ENCODE measurements at places on chromosomes 4 and X.

DNA sequence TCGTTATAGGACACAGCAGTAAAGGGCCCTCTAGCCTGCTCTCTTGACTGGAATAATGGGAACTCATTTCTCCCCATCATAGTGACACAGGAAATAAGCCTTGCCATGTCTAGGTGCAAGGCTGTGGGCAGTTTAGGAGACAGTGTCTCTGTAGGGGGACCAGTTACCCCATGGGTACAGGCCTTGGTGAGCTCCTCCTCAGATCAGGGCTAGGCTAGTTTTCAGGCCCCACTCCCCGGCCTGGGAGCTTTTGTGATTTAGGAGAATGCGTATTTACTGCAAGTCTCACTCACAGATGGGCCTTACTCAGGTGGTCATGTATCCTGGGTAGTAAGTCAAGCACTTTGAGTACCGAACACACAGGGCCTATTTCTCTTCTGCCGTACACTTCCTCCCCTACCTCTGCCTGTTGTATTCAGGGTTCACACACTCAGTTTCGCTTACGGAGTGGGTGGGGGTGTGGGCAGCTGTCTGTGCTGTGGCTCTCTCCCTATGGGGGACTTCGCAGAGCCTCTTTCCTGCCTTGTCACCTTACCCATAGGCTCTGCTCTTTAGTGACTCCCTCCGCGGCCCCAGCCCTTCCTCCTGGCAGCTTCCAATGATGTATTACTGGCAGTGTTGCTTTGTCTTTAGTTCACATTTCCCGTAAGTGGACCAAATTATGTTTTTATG lies 34.2 kb downstream of the FAM193A start:
- DNase-seq, result no peak

- DNase-seq, result no peak
These were observed 7.2 kb downstream of the TBC1D14 start for GRCh38 chr4:6916587-6917460.

- no peak for DNase-seq
These were observed 76.1 kb upstream of the PNPLA4 start for GRCh38 chrX:8003147-8003883.

DNA sequence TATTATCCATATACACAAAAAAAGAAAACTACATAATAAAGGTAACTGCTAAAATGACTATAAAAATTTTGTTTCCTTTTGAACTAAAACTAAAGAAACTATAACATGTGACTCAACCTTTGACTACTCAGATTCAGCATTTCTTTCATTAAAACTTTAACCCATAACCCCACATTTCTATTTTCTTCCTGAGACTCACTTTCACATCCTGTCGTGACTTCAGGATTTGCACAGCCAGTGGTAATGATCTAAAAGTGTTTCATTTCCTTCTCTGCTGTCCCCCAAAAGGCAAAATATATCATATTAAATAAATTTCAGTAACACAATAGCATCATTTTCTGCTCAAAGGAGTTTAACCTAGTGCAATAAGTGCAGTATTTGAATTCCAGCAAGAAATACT lies 1022.4 kb upstream of the DIAPH2 start:
- DNase-seq, result no peak

GRCh38 chrX:109840585-109840984 lies 107.5 kb upstream of the ACSL4 start:
- peak; percentile 75 for DNase-seq

GRCh38 chr4:184748251-184748652 lies 14.4 kb upstream of the CENPU start:
- no peak for DNase-seq

GRCh38 chrX:149374751-149375150 lies 130.4 kb downstream of the IDS start:
- DNase-seq, result no peak

GRCh38 chr4:76302826-76303438 lies 3.6 kb upstream of the STBD1 start:
- no peak for DNase-seq

GRCh38 chr4:54169176-54169575 lies 59.9 kb upstream of the PDGFRA start:
- DNase-seq, result peak; percentile 44

- no peak for DNase-seq
These were observed 51.2 kb downstream of the NR3C2 start for GRCh38 chr4:148391056-148391455.

DNA sequence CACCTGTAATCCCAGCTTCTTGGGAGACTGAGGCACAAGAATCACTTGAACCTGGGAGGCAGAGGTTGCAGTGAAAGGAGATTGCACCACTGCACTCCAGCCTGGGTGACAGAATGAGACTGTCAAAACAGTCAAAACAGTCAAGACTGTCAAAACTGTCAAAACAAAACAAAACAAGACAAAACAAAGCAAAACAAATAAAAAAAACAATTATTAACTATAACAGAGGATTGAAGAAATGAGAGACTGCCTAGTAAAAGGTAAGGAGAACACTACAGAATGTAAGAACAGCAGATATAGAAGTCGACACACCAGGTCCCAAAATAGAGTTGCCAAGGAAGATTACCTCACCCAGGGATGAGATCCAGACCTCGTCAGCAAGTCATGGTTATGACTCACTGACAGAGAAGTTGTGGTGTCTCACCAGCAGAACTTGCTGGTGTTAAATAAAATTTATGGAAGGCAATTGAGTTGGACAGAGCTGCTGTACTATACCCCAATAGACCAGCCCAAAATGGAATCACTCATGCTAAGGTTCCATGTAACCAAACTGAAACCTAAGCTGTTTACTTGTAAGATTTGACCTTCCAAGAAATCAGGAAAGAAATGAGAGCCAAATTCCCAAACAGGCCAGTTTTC lies 32.1 kb upstream of the GK start:
- peak; percentile 82 for DNase-seq

- no peak for DNase-seq
These were observed 329.3 kb upstream of the RPS6KA3 start for GRCh38 chrX:20595928-20596575.

GRCh38 chrX:10577853-10578252 lies 42.5 kb downstream of the MID1 start:
- DNase-seq, result no peak

GRCh38 chr4:168815379-168816345 lies 194.4 kb downstream of the CBR4 start:
- no peak for DNase-seq

- DNase-seq, result no peak
These were observed 99.4 kb upstream of the NDP start for GRCh38 chrX:44072631-44073030.

DNA sequence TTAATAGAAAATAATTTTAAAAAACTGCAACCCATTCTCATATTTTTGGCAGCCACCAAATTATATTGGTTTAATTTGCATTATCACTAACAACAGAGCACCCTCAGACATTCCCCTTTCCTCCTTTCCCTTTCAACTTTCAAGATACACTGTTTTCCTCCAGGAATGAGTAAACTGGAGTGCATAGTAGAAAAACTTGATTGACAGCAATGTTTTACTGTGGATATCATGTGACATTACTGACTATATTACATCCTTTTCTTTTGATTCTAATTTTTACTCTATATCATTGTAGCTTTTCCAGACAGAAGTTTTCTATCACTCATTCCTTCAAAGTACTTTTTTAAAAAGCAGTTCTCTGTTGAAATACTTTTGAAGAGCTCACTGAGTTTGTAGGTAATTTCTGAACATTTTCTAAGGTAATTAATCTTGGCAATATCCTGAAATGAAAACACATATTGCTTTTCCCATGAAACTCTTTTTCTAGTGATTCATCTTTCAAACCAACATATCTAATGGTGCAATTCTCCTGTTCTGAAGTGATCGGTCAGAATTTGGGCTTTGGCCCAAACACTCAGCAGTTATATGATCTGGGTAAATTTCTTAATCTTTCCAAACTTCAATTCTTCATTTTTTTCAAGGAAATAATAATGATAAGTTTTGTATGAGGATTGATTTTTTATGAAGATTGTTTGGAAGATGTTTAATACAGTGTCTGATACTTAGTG lies 920.4 kb upstream of the EPHA5 start:
- DNase-seq, result no peak

- DNase-seq, result no peak
These were observed 141.9 kb downstream of the MAB21L2 start for GRCh38 chr4:150723727-150724411.

DNA sequence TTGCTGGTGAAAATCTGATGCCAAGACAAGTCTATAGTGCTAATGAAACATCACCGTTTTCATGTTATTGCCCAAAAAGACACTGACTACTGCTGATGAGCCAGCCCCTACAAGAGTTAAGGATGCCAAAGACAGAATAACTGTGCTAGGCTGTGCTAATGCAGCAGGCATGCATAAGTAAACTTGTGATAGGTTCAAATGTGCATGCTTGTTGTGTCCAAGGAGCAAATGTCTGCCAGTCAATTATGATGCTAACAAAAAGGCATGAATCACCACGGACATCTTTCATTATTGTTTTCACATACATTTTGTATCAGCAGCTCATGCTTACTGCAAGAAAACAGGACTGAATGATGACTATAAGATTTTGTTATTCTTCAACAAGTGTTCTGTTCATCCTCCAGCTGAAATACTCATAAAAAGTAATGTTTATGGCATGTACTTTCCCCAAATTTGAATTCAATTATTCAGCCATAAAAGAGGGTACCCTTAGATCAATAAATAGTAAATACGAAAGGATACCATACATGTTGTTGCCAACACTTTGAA lies 306.9 kb upstream of the ARSJ start:
- peak; percentile 38 for DNase-seq

DNA sequence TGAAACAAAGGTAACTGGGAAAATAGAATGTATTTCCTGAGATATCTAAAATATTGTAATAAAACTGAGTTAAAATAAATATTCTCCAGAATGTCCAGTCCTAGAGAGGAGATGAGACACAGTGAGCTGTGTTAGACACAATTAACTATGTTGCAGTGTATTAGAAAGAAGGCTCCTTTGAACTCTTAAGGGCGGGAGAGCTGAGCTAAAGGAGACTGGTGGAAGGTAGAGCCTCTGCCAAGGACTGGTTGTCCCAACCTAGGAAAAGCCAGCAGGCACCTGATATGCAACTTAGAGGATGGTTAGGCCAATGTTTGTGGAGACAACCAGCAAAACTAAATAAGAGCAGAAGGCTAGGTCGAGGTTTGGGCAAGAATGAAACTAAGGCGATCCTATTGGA lies 4.3 kb downstream of the ASB11 start:
- no peak for DNase-seq

DNA sequence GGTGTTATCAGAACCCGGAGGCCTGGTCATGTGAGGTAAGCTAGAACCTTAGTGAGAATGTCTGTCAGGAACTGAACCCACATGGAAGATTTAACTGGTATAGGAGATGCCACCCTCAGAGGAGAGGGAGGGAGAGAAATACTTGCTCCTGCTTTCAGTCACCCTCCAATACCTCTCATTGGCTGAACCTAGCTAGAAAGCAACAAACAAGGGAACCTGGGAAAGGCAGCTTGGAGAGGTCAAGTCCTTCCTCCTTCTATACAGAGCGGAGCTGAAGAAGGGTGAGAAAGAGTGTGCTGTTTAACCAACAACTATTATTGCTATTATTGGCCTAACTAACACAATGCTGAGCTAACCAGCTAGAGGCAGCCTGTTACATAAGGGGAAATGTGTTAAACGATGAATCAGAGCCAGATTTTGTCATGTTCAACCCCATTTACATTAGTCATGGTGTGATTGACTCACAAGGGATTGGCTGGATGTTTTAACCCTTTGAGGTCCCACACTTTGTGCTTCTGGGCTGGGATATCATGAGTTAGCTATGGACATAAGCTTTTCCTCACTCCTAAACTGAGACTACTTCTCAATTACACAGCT lies 96.5 kb upstream of the ESX1 start:
- peak; percentile 73 for DNase-seq

DNA sequence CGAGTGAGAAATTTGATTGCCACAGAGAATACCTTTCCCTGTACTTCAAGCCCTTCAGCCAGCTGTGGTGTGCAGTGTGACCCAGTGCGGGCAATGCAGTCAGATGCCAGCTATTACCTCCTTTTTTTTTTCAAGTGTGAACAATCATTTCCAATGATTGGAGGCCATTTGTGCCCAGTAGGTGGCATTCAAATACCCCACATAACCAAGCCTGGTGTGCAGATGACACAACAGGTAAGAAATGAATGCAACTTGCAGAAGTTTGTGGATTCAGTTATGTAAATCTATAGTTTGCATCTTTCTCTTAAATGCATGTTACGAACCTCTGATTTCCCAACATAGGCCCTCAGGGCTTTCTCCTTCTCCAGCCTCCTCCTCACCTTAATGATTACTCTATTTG lies 98.0 kb downstream of the CLCN4 start:
- no peak for DNase-seq

GRCh38 chr4:127968586-127968985 lies 3.4 kb downstream of the ABHD18 start:
- no peak for DNase-seq

DNA sequence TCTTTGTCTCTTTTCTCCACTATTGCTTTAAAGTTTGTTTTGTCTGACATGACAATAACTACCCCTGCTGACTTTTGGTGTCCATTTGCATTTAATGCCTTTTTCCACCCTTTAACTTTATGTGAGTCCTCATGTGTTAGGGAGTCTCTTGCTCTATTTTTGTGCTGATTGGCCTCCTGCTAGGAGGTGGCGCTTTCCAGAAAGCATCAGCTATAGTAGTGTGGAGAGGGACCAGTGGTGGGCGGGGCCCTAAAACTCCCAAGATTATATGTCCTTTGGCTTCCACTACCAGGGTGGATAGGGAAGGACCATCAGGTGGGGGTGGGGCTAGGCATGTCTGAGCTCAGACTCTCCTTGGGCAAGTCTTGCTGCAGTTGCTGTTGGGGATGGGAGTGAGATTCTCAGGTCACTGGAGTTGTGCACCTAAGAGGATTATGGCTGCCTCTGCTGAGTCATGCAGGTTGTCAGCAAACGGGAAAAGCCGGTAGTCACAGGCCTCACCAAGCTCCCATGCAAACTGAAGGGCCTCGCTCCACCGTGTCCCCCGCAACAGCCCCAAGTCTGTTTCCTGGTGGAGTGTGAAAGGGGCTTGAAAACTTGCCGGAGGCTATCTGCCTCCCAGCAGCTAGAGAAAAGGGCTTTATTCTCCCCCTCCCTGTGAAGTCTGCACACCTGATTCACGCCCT lies 156.3 kb downstream of the CPEB2 start:
- DNase-seq, result no peak

GRCh38 chr4:61309616-61310015 lies 109.5 kb downstream of the ADGRL3 start:
- no peak for DNase-seq

DNA sequence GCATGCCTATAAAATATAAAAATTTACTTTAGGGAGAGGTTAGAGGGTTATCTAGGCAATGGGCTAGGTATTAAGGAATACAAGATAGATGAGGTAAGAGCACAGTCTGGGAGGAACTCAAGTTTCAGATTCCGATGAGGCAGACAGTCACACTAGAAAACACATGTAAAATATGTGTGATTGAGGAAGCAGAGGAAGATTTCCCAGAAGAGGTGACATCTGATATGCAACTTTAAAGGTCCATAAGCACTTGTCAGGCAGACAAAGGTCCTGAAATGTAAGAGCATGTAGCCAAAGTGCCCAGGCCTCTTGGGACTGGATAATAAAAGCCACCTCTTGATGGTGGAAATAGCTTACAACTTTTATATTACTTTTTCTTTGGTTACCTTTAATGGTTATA lies 81.1 kb upstream of the AADAT start:
- DNase-seq, result no peak

Data from HFFc6 (cell line).